Stimulated activated CD4-positive, alpha-beta T cell treated with anti-CD3 and anti-CD28 coated beads, Interleukin-2, amount 100 ng/mL, for 24 hours (primary cell): ENCODE measurements at places on chromosomes 13 and 19.

DNA sequence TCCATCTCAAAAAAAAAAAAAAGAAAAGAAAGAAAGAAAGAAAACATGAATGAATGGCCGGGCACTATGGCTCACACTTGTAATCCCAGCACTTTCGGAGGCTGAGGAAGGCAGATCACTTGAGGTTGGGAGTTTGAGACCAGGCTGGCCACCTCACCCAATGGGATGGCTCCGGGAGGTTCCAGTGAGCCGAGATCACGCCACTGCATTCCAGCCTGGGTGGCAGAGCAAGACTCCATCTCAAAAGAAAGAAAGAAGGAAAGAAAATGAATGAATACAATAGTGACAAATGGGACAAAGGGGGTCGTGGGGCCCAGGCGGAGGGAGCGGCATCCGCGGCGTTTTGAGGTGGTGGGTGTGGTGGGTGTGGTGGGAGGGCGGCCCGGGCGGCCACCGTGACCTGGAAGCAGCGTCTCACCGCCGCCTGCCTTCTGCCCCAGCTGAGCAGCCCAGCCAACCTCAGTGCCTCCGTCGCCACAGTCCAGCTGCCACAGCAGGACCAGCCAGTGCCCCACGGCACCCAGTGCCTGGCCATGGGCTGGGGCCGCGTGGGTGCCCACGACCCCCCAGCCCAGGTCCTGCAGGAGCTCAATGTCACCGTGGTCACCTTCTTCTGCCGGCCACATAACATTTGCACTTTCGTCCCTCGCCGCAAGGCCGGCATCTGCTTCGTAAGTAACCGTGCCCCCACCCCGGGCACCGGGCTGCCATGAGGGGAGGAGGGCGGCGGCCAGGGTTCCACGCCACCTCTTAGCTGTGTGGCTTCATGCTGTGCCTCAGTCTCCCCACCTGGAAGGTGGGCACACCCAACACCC, 5.1 kb downstream of the PRTN3 start:
- DNase-seq: no peak

GRCh38 chr13:33694546-33694945, 123.4 kb upstream of the RFC3 start:
- no peak for DNase-seq

GRCh38 chr13:98853771-98854221, 101.3 kb upstream of the SLC15A1 start:
- DNase-seq: peak; percentile 72

- no peak for DNase-seq
Measured at GRCh38 chr19:33868788-33869412, 72.2 kb downstream of the KCTD15 start.
